Aortic smooth muscle cell (primary cell): ENCODE measurements at places on chromosomes 12 and 14. TPM values are rescaled to one million over a fixed set of nuclear protein-coding genes. Genes with fewer than 3 reads are reported as not detected.

Gene ALDH2
- 16.1 and 23.4 TPM in 2 replicates for total RNA-seq

Gene ALG10B
- 1.7 and 1.8 TPM in 2 replicates for total RNA-seq

Gene VDR
- 3.6 and 6.1 TPM in 2 replicates for total RNA-seq

Gene KRT6B
- total RNA-seq: not detected in 2 replicates

Gene KRT84
- not detected in 2 replicates for total RNA-seq

Gene ACVRL1
- total RNA-seq: 58.4 and 61.3 TPM in 2 replicates

Gene MARK3
- 72.1 and 77.8 TPM in 2 replicates for total RNA-seq

Gene TSPAN19
- not detected in 2 replicates for total RNA-seq

Gene KRT75
- not detected in 2 replicates for total RNA-seq

Gene GPD1
- total RNA-seq: 0.13 and 0.44 TPM in 2 replicates

Gene CLECL1
- total RNA-seq: not detected in 2 replicates

Gene DBX2
- total RNA-seq: not detected in 2 replicates

Gene KTN1
- 144 and 170 TPM in 2 replicates for total RNA-seq

Gene PTPN21
- 10.3 and 17.3 TPM in 2 replicates for total RNA-seq

Gene IGF1
- total RNA-seq: under 0.01 TPM in 1 of 2 replicates, not detected in the other
